ENCODE measurements at places on chromosomes 5 and 9.

DNA sequence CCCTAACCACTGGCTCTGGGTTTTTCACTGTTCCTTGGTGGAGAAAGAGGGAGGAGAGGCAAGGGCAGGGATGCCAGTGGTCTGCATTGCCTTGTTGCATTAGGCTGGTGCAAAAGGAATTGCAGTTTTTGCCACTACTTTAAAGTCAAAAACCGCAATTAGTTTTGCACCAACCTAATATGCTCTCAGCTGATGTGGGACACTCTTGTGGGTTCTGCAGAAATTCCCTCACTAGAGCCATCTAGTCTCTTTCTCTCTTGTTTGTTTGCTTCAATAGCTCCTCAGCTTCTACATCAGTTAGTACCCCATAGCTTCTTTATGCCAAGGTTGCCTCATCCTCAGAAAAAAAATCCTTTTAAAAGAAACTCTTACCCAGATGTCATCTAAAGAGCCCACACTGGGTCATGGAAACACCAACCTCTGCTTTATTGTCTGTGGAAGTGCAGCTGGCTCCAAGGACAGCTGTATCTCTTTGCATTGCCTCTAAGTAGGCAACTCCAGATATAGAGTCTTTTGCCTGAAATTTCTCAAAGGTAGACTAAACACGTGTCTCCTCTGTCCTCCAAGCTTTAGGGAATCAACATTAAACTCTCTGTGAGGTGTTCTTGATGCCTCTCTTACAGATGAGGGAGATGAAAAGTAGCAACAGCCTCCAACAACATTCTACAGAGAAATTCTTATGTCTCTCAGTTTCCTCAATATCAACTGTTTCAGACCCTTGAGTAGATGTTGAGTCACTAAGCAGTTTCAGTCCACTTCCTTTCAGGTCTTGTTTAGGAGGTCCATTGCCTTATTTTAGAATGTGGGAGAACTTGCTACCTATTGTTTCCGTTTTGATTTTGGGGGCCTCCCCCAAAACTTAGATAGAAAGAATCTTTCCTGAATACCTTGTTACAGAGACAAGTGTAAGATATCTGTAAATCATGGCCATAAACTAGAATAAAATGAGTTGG lies 84.9 kb upstream of the MEF2C start:
- DNase-seq: no peak

GRCh38 chr9:24011881-24012280 lies 185.8 kb upstream of the ELAVL2 start:
- DNase-seq: no peak

GRCh38 chr5:127068493-127069214 lies 4.6 kb downstream of the C5orf63 start:
- no peak for DNase-seq

DNA sequence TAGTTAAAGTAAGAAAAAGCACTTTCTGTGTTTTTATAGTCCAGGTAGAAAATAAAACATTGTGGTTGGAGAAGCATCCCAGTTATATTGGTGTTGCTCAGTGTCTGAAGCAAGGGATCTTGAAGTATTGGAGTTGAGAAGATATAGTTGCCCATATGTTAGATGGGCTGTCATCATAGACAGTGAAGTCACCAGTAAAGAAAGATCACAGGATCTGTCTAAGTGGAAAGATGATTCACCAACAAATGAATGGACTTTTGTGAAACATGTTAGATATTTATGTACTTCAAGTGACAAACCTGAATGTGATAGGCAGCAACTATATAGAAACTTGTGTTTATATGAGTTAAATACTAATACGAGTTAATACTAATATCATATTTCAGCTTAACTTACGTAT lies 11.7 kb downstream of the OGN start:
- DNase-seq: no peak

Data from activated CD4-positive, CD25-positive, alpha-beta regulatory T cell treated with anti-CD3 and anti-CD28 coated beads, Interleukin-2, amount 50 U/mL, for 16 hours (primary cell).